LNCaP clone FGC (cell line): ENCODE measurements at places on chromosomes 13 and 19.
A peak's percentile ranks its signal among the peaks of the same experiment; 100 is the strongest.

DNA sequence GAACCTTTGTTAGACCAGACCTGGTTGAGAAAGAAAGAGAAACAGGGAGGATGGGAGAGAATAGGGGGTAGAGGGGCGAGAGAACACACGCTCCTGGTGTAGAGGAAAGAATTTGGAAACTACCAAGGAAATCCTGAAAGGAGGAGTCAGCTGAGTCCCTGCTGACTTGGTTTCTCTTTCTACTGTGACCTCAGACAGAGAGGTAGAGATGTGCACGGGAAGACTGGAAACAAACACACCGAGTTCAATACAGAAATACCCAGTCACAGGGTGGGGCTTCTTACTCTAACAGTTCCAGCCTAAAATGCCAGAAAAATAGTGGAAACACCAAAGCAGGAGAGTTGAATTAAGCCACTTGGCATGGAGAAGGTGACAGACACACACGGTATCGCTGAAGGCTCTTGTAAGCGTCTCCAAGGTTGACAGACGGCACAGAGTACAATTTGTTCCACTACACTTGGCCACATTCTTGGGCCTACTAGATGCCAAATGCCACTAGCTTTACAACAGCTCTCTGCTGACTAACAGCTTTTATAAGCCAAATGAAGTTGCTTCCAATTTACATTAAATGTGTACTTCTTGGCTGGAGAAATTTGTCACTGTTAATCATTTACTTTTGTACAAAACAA is 28.1 kb downstream of the LATS2 start:
- peak; percentile 91 for DNase-seq

DNA sequence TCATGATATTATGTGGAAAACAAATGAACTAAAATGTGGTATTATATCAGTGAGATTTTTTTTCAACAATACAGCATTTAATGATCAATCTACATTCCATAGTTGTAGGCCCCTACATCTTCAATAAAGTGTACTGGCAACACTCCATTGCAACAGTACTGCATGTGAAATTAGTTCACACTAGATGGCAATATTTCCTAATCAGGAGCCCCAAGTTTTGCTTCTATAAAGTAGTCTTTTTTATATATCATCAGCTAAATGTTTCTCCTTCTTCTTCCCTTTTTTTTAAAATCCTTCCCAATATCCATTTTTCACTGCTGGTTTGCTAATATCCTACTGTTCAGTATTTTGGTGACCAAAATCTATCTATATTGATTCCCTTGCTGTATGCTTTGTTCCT is 528.3 kb upstream of the ATXN8OS start:
- peak; percentile 4 for DNase-seq

DNA sequence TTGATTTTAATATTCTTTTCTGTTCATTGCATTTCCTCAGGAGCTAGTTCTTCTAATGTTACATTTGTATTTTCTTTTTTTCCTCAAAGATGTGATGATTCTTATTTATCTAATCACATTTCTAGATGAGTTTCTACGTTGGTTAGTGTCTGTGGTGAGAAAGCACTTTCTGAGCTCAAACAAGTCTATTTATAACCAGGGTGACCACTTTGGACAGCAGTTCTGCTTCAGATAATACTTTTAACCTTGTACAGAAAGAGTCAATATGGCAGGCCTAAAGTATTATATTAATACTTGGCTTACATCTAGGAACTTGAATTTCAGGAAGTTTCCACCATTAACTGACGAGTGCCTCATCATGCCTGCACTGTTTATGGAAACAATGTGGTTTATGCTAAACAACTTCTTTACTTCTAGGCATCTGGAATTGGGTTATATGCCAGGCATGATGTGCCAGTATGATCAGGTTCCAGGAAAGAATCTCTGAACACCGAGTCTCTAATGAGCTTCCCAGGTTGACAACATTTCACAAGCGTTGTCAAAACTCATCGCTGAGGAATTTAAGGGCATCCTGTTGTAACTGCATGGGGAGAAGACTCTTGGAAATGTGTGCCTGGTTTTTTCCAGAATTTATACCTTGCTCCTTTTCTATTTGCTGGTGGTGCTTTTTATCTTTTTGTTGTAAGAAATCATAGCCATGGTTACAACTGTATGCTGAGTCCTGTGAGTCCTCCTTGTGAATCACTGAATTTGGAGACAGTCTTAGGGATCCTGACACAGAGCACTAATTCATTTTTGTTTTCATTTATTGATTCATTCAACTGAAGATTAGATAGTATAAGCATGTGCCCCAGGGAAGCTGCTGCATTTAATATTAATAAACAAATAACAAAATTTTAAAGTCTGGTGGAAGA is 344.4 kb upstream of the PCDH9 start:
- DNase-seq: no peak

DNA sequence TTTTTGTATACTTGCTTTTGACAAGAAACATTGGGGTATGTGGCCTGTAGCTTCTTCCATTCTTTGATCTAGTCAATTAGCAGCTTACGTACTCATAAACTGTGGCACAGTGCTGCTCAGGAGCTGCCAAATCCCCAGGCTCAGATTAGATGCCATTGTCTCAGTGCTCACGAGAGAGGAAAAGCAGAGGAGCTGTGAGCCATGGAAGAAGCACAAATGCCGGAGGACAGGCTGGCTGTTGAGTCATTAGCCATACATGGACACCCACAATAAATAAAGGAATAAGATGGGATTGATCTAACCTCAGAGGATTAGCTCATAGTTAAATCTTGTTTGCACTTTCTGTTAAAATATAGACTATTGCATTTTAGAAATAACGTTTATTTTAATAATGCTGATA is 121.7 kb downstream of the POSTN start:
- DNase-seq: no peak

DNA sequence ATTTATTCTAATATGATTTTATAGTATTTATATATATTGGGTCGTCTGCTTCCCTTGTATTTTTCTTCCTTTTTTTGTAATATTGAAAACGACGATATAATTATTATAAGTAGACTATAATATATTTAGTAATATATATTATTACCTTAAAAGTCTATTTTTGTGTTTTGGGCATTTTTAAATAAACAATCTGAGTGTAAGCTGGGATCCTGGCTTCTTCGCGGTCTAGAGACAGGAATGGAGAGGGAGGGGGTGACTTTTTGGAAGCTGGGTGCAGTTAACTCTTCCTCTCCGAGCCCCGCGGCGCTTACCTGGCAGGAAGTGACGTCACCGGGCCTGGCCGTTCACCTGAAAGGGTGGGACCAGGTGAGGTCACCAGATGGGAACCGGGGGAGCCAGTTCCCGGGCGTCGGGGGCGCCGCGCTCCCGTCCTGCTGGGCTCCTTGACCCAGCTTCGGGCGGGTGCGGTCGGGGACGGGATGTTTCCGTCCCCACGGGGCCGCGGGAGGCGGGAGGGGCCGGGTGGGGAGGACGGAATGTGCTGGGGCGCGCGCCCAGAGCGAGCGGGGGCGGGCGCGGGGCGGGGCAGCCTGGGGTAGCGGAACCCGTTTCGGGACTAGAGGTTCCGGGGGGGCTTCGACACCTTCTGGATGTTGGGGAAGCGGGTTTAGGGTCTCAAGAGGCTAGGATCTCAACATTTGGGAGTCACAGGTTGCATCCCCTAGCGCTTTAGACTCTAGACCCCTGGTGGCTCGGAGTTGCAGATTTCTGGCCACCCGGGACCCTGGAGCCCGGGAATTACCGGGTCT is 2.8 kb downstream of the ZFP36 start:
- peak; percentile 79 for DNase-seq

- no peak for DNase-seq
Observed at GRCh38 chr19:54189145-54189734, at the start of gene MBOAT7. Gene MBOAT7 (minus strand): TSS chr19:54189580. CDS start chr19:54188508, 1,072 bp downstream.

GRCh38 chr19:8046569-8047165 is 5.9 kb upstream of the CCL25 start:
- no peak for DNase-seq

- DNase-seq: no peak
Observed at GRCh38 chr19:6058518-6059201, 51.6 kb downstream of the RFX2 start.

DNA sequence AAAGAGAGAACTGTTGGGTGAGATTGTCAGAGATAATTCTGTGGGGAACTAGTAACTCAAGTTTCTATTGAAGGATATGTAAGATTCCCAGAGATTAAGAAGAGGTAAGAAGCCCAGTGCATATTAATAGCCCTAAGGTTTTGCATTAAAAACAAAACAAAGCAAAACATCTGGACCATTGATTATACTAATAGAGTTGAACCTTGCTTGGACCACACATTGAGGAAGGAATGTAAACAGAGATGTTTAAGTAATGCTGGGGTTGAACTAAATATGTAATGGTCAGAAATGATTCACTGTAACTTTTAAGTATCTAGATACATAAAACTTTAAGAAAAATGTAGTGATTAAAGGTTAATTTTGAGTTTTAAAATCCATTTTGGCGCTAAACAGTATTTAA is 1770.0 kb downstream of the PCDH9 start:
- DNase-seq: no peak

- DNase-seq: no peak
Observed at GRCh38 chr13:64639206-64639605, 2590.9 kb downstream of the PCDH9 start.
